ENCODE measurements at places on chromosomes 13 and 19.

GRCh38 chr19:19110410-19111135 lies 27.7 kb downstream of the TMEM161A start:
- no peak for DNase-seq

GRCh38 chr19:17335575-17335974 lies 920 bp upstream of the ANO8 start:
- DNase-seq, result no peak

- DNase-seq, result no peak
Observed at GRCh38 chr19:12574036-12574435, 22.8 kb upstream of the ZNF564 start.

- DNase-seq, result no peak
Observed at GRCh38 chr19:46848389-46848788, 2.3 kb downstream of the AP2S1 start.

- DNase-seq, result no peak
Observed at GRCh38 chr19:53780506-53780905, 43.6 kb downstream of the NLRP12 start.

DNA sequence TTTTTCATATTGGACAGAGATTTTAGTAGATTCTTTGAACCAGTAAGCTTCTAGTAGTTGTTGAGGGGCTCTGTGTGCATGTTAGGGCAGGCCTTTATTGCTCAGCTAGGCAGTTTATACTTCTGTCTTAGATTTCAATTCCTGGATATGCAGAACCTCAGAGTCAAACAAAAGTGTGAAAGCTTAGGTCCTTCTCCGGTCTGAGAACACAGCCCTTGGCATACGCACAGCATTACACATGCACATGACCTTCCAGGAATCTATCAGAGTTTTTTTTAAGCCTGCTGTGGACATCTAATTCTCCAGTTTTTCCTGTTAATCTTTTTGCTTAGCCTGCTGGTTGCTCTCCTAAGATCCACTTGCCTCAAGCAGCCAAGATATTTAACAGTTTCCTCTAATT lies 77.9 kb upstream of the KL start:
- DNase-seq, result no peak

DNA sequence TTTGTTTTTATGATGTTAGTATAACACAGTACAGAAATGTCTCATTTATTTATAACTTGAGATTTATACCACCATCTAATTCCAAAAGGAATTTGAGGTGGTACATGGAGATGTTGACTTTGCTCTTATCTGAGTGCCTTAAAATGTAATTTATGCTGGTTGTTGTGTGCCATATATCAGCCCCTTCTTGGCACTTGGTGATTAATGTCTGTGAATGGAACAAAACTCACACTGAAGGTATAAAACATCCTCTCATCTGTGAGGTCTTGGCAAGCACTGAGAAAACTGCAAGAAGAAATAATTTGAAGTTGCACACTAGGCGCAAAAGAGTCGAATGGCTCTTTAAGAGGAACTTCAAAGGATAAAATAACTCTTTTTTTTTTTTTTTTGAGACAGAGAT lies 240.4 kb downstream of the B3GLCT start:
- DNase-seq, result no peak

DNA sequence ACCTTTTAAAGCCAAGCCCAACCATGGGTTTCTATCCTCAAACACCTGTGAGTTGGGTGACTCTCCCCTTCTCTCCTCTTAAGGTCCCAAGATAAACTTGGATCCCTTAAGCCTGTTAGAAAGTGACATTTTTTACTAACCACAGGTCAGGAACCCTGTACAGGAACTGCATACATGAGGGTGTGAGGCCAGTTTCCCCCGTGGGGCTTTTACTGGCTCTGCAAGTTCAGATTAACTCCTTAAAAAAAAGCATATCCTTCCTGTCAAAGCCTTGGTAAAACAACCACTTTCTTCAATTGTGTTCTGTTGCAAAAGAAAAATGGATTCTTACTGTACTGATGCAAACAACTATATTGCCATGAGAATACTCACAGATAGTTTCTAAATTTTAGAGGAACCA lies 2638.7 kb upstream of the PCDH20 start:
- no peak for DNase-seq

DNA sequence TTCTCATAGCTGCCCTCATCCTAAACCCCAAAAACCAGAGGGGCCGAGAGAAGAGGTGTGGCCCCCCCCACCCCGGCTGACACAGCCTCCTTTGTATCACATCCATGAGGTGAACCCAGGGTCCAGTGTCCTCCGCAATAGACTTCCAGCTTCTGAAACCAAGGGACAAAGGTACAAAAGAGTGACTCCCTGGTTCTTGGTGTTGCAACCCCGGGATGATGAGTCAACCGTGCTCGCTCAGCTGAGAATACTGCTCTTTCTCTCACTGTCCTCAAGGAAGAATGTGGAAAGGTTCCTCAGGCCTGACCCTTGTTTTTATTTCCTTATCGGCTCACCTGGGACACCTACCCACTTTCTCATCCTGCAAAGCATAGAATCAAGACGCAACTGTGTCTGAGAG lies 5.5 kb downstream of the SLC15A1 start:
- no peak for DNase-seq

DNA sequence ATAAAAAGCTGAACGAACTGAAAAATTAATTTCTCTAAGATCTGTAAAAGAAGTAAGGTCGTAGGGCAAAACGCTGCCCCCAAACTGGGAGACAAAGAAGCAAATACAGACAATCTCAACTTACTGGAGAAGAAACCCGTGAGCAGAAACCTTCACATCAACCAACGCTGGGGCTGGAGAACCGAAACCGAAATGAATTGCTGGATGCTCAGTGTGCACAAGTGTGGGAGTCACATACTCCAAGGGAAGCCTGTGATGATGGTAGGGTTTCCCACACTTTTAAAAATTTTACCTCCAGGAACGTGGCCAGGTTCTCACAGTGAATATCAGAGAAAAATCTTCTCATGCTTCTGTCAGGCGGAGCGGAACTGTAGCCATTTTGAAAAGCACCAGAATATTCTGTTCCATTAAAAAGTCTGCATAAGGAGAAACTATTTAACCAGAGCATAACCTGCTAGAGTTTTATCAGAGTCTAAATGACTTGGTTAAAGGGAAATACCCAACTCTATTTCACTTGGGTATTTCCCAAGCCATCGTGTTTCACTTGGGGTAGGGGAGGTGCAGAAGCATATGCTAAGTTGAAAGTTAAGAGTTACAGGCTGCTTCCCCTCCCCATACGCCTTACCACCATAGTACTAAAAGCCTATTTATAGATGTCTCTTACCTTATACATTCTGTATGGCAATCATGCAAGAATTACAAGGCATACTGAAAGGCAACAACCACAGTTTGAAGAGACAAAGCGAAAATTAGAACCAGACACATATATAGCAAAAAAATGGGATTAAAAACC lies 110.5 kb upstream of the SLITRK1 start:
- DNase-seq, result no peak

GRCh38 chr19:42508892-42509444 lies 19.3 kb downstream of the CEACAM1 start:
- no peak for DNase-seq

DNA sequence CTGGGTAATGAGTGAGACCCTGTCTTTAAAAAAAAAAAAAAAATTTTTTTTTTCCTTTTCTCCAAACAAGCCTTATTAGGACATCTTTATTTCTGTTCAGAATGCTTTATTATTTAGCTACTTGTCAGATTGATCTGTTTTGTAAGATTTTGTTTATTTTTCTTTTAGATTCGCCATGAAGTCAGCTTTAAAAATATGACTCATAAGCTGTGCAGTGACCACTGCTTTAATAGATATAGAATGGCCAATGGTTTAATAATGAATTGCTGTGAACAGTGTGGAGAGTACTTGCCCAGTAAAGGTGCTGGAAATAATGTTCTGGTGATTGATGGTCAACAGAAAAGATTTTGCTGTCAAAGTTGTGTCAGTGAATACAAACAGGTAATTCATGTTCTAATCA lies 47.7 kb downstream of the ZMYM2 start:
- DNase-seq, result no peak

DNA sequence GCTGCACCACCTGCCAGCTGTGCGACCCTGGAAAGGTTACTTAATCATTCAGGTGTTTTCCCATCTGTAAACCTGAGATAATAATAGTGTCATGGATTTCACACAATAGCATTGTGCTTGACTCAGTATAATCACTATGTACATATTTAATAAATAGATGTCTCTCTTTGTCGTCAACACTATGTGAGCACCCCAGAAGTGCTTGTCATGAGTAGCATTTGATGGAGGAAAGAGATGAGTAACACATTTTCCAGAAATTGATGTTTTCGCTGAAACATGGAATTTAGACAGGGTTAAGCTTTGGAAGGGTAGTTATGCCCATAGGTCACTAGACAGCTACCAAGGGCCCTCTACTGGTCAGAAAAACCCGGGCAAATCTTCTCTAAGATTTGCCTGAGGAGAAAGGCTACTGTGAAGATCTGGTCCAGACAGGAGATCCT lies 9.5 kb upstream of the MBNL2 start:
- no peak for DNase-seq

GRCh38 chr13:110817143-110817542 lies 97.7 kb downstream of the ANKRD10 start:
- DNase-seq, result no peak

DNA sequence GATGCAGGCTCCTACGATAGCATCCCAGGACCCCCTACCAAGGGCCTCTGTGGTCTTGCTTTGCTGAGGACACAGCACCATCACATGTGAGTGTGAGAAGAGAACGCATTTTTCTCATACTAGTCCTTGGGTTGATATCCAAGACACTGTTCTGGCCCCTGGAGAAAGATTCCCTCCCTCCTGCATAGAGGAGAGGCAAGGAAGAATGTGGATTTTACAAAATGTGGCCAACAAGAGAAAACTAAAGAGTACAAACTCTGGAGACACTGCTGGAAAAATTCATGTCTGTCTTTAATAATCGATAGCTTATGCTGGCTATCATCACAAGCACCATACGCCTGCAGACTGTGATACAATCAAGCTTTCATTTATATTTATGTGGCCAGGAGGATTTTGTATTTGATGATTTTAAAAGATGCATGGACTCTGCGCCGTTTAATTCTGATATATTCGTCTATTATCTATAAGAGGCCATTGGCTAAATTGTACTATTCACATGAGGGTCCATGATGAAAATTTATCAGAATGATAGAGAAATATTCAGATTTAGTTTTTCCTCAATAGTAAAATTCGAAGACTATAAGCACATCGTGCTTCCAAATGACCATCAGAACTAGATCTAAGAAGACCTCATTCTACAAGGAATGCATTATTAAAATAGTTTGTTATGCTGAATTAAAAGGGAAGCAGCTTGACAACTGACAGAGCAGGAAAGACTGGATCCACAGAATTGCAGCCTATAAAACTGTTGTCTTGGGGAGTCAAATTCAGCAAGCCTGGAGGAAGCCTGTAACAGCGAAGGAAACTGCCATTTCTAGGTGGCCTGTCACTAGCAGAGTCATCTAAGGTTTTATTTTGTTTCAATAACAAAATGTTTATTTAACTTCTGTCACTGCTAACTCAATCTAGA lies 578.7 kb downstream of the DIAPH3 start:
- no peak for DNase-seq

GRCh38 chr19:24029941-24030636 lies 56.9 kb upstream of the ZNF254 start:
- DNase-seq, result no peak

Data from T-cell (primary cell).